Stimulated activated CD4-positive, alpha-beta T cell treated with anti-CD3 and anti-CD28 coated beads, Interleukin-4, amount 100 ng/mL, for 4 hours (primary cell): ENCODE measurements at places on chromosomes 6 and 20.

DNA sequence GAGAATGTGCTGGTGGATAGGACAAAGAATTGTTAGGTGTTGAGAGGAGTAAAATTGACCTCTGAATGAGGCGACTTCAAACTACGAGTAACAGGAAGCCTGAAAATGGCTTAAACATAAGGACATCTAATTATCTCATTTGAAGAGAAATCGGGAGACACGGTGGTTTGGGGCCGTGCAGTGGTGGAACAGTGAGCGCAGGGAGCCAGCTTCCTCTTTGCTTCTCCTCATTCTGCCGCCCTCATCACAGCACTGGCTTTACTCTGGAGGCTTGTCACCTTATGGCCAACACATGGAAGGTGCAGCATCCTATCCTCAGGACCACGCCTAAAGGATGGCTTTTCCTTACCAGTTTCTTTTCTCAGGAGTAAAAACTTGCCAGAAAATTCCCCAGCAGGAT, 114.3 kb downstream of the B3GAT2 start:
- DNase-seq = no peak

DNA sequence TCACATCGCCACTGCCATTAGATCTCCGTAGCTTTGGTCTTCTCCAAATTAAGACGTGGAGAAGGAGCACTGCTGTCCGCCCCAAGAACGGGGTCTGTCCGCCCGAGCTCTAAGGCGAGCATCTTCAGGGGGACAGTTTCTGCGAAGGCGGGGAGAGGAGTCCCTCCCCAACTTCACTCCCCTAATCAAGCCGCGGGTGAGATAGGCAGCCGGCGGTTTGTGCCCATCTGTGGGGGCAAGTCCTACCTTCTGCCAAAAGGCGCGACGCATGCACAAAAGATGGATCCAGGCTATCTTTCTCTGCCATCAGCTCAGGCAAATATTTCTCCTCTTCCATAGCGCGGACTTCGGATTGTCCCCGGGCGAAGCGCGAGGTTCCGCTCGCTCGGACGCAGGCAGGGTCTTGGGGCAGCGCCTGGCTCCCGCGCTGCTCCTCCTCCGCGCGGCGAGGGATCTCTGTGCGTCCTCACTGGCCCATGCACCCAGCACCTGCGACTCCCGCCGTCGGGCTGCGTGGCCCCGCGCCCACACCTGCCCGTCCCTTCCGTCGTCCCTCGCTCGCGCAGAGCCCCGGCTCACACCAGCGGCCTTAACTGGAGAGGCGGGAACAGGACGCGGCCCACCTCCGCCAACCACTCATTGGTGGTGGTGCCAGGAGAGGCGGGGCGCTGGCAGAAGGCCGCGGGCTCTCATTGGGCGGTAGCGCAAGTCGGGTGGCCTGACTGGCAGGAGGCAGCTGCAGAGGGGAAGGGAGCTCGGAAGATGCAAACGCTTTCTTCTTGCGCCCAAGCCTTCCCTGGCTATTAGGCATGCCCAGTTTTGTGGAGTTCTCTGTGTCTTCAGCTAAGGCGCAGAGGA, at the start of gene KHDRBS2:
Gene KHDRBS2, minus strand, starts transcription at position 614 of the 858 bp plus-strand sequence.
- DNase-seq = no peak

GRCh38 chr6:125533710-125534397, 215.6 kb upstream of the HEY2 start:
- no peak for DNase-seq

DNA sequence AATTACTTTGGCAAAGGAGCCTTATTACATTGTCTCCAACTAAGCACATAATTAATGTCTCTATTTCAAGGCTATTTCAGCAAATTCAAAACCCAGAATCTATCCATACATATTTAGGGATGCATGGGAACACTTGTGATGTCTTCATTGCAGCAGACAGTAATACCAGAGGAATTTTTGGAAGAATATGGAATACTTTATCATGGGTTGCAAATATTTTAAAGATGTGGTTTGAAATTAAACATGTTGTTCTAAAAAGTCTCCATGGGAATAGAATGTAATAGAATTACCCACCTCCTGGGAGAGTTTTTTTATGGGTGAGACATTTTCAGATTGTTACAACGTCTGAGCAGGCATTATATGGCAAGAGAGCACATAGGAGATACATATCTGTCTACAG, 170.8 kb downstream of the KCNQ5 start:
- no peak for DNase-seq

DNA sequence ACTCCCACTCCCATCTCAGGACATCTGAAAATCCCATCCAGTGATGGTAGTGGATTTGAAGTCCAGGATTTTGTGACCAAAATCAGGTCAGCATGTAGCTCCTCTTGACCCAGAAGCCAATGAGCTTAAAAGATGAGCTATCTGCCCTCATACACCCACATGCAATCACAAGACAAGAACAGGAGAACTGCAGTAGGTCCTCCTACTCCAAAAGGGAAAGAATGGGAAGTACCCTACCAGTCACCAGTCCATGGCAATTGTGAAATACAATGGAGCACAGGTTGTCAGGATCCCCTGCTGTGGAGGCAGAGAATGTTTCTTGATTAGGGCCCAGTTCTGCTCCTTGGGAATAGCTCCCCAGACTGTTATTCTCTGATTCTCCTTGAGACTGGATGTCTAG, 347.3 kb upstream of the CNR1 start:
- DNase-seq = no peak

- DNase-seq = no peak
Observed at GRCh38 chr20:44614525-44614924, 32.1 kb downstream of the PKIG start.

- DNase-seq = no peak
Observed at GRCh38 chr6:101013612-101014195, 132.6 kb upstream of the ASCC3 start.

- no peak for DNase-seq
Observed at GRCh38 chr6:149147938-149148718, 169.4 kb upstream of the TAB2 start.

DNA sequence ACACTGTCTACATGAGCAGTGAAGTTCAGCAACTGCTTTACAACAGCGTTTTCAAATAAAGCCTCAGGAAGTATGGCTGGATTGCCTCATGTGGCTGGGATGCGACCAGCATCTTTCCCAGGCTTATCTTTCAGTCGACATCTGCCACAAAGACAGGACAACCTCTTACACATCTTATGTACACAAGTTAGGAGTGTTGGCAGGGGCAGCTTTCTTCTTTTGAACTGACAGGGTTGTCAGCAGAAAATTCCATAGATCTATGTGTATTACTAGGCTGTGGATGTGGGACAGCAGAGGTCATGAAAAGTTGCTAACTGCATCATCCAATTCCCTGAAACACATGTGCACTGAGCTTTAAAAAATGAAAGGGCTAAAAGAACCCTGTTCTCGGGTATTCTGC, 48.1 kb downstream of the PLAGL1 start:
- DNase-seq = no peak

DNA sequence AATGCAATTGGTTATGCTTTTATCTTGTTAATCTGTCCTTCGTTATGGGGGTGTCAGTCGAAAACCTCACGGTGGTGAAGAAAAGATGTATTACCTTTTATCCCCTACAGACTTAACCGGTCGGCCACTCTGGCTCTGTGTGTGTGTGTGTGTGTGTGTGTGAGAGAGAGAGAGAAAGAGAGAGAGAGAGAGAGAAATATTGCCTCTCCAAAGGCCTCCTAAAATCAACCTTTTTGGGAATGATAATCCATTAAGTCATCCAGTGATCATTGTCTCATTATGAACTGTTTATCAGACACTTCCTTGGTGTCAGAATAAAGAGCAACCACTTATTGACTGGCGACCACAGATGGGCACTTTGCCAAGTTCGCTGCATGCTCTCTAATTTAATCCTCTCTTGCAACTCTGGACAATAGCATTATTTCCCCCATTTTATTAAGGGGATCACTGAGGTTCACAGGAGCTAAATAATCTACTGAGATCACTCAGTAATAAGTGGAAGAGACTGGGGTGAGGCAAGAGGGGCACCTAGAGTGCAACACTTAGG, 30.7 kb downstream of the SLC35D3 start:
- DNase-seq = no peak

DNA sequence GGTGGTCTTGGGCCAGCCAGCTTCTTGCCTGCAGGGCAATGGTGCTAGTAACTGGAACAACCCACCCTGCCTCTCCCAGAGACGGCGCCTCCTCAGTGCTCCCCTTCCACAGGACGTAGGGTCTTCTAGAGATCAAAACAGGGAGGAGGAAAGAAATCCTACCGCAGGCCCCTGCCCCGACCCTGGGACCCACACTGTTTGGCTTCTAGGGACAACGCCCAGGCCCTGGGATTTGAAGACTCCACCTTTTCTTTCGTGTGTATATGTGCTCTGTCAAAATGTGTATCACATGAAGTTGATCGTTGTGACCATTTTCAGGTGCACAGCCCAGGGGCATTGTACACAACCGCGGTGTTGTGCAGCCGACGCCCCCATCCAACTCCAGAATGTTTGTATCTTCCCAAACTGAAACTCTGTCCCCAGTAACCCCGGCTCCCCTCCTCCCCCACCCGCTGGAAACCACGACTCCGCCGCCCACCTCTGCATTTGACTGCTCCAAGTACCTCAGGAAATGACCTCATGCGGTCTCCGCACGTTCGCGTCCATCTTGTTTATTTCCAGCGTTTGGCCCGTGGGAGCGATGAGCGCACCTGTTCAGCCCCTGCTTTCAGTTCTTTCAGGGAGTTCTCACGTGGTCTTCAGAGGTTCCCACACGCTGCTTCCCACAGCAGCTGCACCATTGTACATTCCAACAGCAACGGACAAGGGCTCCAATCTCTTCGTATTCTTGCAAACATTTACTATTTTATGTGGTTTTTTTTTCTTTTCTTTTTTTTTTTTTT, 3.4 kb upstream of the BHLHE23 start:
- peak; percentile 48 for DNase-seq

GRCh38 chr6:6543181-6543879, 45.2 kb upstream of the LY86 start:
- no peak for DNase-seq

DNA sequence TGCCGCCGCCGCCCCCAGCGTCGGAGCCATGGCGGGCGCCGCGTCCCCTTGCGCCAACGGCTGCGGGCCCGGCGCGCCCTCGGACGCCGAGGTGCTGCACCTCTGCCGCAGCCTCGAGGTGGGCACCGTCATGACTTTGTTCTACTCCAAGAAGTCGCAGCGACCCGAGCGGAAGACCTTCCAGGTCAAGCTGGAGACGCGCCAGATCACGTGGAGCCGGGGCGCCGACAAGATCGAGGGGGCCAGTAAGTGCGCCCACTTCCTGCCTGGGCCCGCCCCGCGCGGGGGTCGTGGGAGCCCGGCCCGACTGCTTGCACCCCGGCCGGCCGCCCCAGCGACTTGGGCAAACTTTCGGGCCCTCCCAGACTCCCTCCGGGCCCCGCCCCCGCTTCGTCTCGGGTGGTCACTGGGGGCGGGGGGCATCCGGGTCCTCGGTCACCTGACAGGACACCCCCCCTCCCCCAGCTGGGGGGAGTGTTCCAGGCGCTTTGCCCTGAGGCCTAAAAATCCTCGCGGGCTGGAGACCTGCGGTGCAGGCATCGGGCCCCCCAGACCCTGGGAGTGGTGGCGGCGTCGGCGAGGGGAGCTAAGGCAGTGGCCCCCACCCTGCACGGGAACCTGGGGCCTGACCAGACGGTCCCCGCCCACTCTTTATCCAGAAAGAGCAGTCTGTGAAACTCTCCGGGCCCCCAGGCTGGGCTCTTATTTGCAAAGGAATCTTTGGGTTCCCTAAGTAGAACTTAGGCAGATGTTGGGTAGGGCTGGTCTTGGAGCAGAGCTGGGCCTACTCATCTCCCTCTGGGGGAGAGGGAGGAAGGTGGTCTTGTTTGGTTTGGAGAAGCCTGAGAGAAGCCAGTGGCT, 501 bp downstream of the PLCG1 start:
- DNase-seq = peak; percentile 50

GRCh38 chr20:17825252-17825959, 125.6 kb downstream of the BANF2 start:
- no peak for DNase-seq

GRCh38 chr6:68633281-68633971, 1.7 kb upstream of the ADGRB3 start:
- no peak for DNase-seq

DNA sequence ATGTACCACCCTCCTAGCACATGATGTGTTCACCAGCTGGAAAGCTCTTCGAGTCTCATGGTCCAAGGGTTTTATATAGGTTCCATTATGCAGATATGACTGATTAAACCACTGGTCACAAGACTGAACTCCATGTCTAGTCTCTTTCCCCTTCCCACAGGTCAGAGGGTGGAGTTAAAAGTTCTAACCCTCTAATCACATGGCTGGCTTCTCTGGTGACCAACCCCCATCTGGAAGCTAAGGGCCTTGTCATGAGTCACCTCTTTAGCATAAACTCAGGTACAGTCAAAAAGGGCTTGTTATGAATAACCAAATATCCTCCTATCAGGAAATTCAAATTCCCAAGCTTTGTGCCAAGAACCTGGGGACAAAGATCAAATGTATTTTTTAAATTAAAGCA, 52.0 kb upstream of the KLHL31 start:
- DNase-seq = no peak

GRCh38 chr6:52632011-52632410, 38.9 kb upstream of the TMEM14A start:
- no peak for DNase-seq

DNA sequence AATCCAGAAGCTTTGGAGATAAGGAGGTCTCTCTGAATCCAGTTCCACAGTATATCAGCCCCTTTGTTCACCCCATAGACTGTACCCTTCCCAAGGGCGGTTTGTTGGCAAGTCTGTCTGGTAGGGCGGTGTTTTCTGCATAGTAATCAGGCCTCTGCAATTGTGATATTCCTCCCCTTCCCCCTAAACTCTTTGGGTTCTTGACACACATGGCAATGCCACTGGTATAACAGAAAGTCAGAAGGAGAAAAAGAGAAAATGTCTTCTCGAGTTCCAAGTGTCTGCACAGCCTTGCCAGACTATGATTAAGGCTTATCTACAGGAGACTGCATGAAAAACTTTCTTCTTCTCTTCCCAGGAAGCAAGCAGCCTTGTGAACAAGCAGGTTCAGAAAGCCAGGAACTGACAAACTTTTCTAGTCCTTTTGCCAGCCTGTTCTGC, 45.6 kb downstream of the FOXO3 start:
- DNase-seq = no peak

- DNase-seq = no peak
Observed at GRCh38 chr6:142686507-142686887, 258.5 kb downstream of the HIVEP2 start.

DNA sequence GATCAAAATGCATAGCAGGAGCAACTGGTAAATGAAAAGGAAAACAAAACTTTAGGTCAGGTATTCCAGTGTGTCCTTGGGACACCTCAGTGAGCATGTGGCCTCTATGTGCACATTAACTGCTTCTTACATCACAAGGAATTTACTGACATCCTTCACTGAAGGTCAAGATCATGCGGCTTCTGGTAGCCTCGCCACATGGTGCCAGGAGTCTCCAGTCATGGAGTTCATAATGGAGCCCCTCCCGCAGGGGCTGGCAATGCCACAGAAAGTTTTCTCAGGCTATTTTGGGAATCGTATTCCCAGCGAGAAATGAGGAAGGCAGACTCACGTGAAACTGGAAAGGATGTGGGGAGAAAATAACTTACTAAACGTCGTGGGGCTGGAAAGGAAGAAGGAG, 19.7 kb upstream of the SLC22A3 start:
- no peak for DNase-seq

- DNase-seq = no peak
Observed at GRCh38 chr6:126696921-126697693, 357.2 kb downstream of the CENPW start.

GRCh38 chr20:9981829-9982228, 53.0 kb upstream of the ANKEF1 start:
- no peak for DNase-seq
